ENCODE measurements at places on chromosomes 11 and 22.

GRCh38 chr22:40036591-40037225 lies 42.0 kb downstream of the FAM83F start:
- DNase-seq: peak; percentile 75

DNA sequence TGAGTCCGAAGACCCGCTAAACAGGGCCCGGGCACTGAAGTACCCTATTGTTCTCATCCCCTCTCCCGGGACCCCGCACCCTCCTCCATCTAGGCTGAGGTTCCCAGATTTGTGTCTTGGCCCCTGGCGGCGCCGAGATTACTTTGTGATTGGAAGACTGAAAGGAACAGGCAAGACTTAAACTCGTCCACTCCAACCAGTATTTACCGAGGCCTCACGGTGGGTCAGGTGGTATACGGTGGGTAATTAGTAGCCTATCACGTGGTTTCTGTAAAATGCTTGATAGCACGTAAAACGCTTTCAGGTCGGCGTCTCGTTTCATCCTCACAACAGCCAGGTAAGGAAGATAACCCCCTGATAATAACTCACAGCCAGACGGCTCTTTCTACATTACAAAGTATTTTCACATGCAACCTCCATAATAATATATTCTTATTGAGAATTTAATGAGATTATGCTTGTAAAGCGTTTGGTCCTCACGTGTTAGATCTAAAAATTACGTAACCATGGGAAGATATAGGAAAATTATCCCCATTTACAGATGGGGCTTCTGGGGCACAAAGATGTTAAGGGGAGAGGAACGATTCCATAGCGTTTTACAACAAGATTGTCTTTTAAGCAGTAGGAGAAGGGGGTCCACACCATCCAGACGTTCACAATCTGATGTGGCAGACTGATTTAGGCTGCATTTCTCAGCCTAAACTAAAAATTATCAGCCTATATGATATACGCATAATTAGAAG lies 642 bp upstream of the PIK3C2A start:
- DNase-seq: no peak

DNA sequence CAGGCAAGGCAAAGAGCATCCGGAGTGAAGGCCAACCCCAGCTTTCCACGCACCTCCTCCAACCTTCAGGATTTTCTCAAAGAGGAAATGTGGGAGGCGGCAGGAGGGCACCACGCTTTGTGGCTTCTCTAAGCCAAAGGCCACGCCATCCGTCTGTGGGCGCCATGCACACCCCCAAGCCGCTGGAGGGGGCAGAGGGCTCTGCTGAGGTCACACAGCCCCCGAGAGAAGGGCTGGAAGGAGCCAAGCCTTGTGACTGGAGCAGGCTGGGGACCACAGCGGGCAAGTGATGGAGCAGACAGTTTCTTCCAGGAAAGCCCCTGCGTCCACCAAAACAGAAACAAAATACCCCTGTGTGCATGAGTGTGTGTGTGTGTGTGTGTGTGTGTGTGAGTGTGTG lies 527.4 kb downstream of the BRD1 start:
- no peak for DNase-seq

GRCh38 chr11:119970555-119971304 lies 167.2 kb downstream of the TRIM29 start:
- DNase-seq: no peak

DNA sequence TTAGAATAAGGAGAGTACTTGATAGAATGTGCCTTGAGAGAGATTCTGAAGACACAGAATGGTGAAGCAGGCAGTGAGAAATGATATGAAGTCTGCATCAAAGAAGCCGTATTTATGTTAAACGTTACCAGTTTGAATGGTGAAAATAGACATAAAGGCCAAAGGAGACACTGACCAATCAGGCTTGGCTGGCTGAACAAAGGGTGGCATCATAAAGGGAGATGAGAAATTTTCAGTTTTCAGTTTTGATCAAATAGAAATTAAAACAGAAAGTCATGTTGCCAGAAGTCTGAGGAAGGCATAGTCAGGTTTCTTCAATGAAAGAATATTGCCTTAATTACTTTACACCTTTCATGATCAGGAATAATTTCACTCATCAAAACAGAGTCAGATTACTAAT lies 6.6 kb downstream of the OR51F1 start:
- no peak for DNase-seq

DNA sequence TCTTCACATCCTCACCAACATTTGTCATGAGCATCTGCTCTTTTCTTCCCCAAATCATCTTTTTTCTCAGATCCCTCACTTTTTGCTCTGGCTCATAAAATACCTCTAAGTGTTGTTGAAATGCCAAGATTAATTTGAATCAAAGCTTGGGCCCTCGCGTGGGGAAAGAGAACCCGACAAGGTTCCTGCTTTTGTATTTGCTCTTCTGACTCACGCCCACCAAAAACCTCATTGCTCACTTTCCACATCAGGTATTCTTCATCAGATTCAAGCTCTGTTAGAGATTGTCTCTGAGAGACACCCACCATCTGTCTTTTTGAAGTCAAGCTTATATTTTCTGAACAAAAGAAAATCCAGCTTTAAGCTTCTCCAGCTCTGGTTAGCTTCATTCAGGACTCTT lies 52.9 kb upstream of the FBXO3 start:
- DNase-seq: no peak

- no peak for DNase-seq
Measured at GRCh38 chr11:121479698-121480238, 27.0 kb upstream of the SORL1-AS1 start.

DNA sequence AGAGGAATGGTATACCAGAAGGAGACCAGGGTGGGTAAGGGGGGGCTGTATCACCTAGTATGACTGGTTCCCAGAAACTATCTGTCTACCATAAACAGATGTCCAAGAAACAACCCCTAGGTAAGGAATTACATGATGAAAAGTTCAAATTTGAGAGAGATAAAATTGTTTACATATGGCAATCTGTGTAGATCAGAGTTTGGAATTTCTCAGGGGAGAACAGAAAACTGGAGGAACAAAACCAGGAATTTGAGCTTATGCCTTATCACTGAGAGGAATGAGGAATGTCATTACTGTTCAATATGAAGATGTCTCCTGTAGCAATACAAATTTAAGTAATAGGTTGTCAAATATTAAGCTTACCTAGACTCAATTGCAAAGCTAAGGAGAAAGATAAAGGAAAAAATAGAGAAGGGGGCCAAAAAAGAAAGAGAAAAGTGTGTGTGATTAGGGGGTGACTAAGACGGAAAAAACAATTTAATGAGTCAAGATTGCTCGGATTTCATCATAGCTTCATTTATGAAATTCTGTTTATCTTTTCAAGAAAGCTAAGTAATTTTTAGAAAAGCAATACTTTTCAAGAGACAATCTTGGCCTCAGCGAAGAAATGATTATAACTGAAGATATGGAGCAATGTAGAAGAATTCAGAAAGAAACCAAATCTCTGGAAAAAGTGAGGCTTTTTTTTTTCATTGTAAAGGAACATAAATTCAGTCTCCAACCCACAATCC lies 117.8 kb downstream of the APOL5 start:
- no peak for DNase-seq

DNA sequence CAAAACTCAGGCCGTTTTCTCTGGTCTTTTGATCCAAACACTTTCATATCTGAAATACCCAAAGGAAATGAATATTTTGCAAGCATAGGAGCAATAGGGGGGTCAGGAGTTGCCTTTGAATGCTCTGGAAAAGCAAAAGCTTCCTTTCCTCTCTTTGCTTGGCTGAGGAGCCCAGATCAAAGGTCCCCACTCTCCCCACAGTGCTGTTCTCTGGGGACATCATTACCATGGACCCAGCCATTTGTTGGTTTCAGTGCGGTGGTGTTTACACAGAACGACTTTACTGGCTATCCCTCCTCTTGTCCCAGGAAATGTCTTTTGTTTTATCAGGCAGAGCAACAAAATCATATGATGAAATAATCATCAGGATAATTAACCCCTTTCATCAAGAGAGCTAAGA lies 1089.1 kb downstream of the TBC1D22A start:
- DNase-seq: no peak

Data from right cardiac atrium (tissue), 5 donors.